IPS-NIHi11 (cell line): ENCODE measurements at places on chromosomes 13 and 19.

DNA sequence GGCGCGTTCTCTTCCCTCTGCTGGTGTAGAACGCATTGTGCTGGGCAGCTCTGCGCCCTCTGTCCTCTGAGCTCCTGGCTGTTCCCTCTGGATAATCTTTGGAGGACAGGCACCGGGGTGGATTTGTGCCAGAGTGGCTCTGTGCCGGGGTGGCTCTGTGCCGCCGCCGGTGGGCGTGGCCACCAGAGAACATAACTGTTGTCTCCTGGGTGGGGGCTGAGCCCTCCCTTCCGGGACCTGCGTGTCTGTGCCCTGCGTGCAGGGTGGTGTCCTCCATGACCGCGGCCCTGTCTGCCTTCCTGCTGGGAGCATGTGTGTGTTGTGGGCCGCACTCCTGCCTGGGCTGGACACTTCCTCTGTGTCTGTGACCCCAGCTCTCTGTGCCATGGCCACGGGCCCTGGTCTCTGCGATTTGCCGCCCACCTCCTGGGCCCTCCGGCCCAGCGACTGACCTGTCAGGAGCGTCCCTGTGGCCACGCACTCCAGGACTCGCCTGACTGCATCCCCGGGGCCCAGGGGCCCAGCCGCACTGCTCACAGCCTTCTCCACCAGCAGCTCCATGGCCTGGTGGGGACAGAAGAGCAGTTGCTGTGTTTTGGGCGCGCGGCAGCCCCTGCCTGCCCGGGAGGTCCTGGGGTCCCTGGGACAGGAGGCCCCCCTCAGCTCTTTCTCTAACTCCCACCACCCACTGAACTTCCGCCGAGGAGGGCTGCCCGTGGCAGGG, 22.4 kb upstream of the MATK start:
- DNase-seq: no peak

GRCh38 chr13:113647351-113648215, 10.4 kb downstream of the ATP4B start:
- DNase-seq: no peak

GRCh38 chr19:10797541-10798256, 38.3 kb downstream of the TMED1 start:
- DNase-seq: no peak

DNA sequence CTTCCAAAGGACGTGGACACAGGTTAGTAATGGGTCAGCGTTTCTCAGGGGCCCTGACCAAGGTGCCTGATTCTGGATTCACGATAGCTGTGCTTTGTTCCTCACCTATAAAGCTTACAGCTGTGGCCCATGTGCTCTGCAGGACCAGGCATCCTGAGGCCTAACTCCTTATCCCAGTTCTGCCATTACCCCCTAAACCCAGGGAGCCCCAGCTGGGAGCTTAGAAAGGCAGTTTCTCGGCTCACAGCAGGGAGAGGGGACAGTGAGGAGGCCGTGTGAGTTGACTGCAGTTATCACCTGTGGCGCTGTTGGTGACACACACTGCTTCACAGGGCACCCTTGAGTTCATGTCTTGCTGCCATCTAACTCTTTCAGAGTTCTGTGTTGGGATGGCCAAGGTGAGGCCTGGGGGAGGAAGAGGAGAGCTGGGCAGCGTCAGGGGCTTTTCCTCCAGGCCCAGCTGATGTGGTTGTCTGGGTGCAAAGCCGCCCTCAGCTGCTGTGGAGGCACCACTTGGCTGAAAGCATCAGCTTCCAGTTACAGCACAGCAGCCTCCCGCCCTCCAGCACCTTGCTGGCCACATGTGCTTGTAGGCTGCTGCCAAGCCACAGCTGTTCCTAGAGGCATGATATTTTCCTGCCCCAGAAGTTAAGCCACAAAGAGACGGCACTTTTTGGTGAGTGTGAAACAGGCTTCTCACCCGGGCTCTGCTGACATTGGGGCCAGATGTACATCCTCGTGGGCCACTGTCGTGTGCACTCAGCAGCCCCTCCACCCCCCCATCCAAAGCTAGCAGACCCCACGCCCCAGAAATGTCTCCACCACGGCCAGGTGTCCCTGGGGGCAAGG, 99.6 kb upstream of the MCF2L start:
- no peak for DNase-seq

DNA sequence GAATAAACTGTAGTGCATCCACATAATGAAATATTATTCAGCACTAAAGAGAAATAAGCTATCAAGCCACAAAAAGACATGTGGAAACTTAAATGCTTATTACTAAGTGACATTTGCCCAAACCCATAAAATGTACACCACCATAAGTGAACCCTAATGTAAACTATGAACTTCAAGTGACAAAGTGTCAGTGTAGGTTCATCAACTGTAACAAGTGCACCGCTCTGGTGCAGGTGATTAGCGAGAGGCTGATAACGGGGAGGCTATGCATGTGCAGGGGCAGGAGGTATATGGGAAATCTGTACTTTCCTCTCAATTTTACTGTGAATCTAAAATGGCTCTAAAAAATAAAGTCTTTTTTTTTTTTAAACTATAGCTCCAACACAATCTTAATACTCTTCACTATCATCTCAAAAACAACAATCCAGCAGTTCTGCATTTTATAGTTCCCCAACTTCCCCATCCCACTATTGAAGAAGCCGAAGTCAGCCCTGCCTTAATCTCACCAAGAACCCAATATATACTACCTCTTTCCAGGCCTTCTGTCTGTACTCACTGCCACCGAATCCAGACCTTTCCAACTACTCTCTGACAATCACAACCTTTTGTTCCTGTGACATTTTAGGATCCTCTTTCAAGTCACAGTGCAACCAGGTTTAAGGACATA, 22.6 kb downstream of the ELF1 start:
- no peak for DNase-seq

- no peak for DNase-seq
These were observed 3.1 kb downstream of the CARD8 start for GRCh38 chr19:48252609-48253008.
